ENCODE measurements at places on chromosomes 6 and 20.
A peak's percentile ranks its signal among the peaks of the same experiment; 100 is the strongest.

- no peak for DNase-seq
These were observed 121.1 kb downstream of the FOXA2 start for GRCh38 chr20:22462975-22463914.

GRCh38 chr20:17172836-17173516 is 53.9 kb upstream of the PCSK2 start:
- no peak for DNase-seq

- DNase-seq, result no peak
These were observed 20.5 kb downstream of the PERP start for GRCh38 chr6:138086573-138087196.

DNA sequence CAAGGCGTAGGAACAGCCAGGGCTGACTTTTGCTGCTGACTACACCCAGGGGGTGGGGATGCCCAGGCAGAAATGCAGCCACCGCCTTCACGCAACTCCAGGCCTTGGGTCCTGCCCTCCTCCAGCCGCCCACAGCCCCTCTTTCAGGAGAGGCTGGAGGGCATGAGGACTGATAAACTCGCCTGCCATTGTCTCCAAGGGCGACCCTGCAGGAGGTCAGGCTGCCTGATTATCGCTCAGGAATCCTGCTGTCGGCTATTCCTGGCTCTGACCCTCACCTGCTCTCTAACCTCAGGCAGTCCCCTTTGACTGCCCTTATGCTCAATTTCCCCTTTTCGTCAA is 62.0 kb upstream of the HDDC2 start:
- DNase-seq, result no peak

GRCh38 chr6:45801471-45802289 is 214.0 kb downstream of the CLIC5 start:
- no peak for DNase-seq

DNA sequence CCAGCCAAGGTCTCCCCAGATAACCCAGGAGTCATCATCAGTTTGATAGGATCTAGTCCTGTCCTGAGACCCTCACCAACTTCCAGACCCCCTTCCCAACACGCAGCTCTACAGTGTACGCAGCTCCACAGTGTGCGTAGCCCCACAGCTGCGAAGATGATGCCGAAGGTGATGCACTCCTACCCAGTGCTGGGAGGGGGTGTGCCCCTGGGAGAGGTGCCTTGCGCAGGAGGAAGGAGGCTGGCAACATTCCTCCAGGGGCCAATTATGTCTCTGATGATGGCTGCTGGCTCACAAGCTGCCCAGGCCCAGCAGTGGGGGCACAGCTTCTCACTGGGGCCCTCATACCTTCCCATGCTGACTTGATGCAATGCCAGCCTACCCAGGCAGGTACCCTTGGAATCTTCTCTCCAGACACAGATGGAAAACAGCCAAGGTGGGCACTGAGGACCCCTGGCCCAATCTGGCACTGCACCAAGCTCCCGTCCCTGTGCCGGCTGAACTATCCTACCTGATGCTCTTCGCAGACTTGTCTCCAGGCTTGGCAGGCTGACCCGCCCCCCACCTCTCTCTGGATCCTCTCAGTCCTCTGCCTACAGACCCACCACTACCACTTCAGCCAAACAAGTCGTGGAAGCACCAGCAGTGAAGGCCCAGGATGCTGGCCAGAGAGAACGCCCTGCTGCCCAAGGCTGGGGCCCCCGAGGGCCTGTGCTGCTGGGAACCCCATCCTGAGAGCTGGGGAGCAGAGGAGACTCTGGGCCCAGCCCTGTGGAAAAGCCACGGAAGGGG is 1.4 kb downstream of the ZNF512B start:
- no peak for DNase-seq

DNA sequence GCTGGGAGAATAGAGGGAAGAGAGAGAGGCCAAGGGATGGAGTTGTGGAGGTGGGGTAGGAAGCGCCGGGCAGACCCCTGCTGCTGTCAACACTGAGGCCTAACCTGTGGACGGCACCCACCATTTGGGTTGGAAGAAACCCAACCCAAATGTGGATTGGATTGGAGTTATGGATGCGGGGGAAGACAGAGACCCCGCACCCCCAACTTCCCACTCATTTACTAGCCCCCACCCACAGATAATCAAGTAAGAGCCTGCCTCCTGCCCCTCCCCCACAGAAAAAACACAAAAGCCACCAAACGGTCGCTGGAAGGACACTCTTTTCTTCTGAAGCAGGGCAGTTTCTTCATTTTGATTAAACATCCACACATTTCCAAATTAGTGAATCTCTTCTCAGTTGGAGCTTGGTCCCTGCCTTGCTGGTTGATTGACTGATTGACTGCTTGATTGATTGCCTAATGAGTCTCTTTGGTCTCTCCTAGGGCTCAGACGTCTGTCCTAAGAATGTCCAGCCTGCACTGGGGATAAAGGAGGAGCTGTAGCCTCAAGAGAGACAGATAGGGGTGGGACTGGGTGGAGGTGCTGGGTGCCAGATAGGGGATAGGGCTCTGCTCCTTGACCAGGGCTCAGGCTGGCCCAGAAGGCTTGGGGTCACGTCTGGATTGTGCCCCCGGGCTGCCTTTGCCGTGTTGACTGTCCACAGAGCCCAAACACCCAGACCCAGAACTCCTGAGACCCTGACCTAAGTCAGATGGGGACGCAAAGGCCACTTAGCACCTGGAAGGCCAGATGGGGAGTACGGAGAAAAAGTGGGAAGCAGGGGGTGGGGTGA is 74.9 kb upstream of the FOXP4 start:
- no peak for DNase-seq

GRCh38 chr20:13277663-13278295 is 56.7 kb downstream of the ISM1 start:
- DNase-seq, result no peak

DNA sequence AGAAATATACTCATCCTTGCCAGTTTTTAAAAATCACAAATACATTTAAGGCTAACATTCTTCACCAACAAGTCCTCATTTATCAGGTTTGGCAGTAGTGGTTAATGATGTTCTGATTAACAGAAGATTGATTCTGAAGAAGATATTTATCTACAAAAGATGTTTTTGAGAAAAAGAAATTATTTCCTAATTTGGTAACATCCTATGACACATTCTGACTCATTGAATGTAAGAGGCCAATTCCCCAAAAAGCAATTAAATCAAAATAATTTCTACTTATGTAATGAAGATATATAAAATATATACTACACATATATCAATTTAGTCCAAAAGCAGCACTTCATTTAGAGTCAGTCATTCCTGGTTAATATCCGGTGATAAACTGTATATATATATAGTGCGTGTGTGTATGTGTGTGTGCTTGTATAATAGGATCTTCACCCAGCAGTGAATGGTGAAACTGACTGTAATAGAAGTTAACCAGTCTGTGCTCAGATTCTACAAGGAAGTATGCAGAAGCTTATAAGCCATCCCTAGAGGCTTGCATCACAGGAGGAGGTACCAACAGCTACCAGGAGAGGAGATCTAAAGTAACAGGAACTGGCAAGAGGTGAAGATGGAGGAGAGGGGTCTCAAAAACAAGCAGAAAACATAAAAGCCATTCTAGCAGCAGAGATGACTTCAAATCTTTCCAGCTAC is 82.9 kb upstream of the MARCKS start:
- peak; percentile 72 for DNase-seq

- DNase-seq, result peak; percentile 60
These were observed 3.4 kb upstream of the BHLHE23 start for GRCh38 chr20:63009988-63010769.

GRCh38 chr6:135008072-135008940 is 46.3 kb downstream of the HBS1L start:
- no peak for DNase-seq

GRCh38 chr6:511488-512137 is 120.1 kb downstream of the IRF4 start:
- no peak for DNase-seq

DNA sequence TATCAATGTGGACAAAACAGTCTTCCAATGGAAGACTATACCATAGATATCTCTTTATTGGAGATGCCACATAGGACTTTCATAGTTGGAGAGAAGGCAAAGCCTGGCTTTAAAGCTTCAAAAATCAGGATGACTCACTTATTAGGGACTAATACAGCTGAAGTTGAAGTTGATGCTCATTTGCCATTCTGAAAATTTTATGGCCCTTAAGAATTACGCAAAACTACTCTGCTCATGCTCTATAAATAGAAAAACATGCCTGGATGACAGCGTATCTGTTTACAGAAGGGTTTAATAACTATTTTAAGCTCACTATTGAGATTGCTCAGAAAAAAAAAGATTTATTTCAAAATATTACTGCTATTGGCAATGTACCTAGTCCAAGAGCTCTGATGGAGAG is 155.5 kb upstream of the DST start:
- peak; percentile 39 for DNase-seq

DNA sequence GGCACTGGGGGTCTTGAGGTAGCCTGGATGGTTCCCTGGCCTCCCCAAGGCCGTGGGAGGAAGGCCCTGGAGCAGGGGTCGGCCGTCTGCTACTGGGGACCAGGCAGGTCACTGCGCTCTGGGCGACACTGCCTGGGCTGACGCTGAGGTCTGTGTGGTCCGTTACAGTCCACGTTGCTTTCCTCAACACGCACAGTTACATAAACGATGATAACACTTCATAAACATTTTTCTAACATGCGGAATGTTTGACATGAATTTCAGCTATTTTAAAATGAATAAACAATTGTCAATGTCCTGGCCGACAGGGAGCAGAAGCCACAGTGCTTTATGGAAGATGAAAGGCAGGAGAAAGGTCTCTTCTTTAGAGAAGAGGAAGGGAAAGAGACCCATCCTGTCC is 10.2 kb upstream of the RBBP8NL start:
- no peak for DNase-seq

DNA sequence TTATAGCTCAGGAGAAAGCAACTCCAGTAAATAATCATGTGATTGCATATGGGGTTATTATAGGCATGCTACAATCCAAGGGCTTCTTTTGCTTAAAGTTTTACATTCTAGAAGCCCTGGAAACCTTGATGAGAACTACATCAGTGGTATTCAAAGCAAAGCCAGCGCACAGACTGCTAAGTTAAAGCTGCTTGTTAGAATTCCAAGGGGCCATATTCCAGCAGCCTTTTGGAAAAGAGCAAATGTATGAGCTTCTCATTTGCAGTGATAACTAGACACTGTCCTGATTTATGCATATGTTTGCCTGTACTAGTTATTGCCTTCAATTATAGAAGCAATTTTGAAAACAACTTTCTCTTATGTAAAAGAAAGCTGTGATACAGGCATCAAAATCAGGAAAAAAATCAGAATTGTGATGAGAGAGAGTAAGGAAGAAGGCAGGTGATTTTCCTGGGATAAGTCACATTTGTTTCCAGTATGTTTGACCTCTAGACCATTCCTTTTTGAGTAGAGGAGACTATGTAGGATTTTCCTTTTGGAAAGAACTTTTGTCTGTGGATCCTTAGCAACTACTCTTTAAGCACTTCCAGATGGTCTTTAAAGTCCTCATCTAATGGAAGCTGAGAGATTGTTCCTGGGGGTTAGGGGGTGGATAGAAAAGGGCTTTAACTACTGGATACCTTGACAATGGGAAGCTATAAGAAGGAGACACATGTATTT is 159.2 kb downstream of the PLCB4 start:
- no peak for DNase-seq

GRCh38 chr6:2245877-2246863 is 765 bp upstream of the GMDS start:
- DNase-seq, result peak; percentile 60

DNA sequence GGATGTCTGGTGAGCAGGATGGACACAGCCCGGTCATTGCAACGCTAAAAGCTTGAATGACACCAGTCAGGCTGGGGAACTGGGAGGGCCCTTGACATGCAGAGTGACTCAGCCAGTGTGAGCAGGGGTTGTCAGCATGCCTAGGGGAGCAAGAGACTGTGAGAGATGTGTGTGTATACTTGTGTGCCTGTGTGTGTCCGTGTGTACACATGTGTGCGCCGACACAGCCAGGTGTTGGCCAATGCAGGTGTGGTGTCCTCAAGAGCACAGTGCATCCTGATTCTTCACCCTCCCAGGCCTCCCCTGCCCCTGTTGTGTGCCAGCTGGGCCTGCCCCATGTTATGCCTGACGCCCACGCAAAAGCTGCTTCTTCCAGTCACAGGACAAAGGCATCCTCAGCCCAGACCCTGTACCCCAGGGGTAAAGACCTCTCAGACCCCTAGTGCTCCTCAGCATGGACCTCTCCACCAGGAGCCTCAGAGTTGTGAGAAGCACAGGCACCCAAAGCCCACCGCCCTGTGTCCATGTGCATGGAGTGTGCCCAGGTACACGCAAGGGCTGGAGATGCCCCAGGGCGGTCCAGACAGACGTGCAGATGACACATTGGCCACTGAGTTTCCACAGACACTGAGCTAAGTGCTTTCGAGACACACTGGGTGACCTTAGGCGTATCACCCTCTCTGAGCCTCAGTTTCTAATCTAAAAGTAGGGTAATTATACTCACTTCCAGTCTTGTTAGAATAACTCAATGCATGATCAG is 16.6 kb downstream of the NRSN2 start:
- DNase-seq, result peak; percentile 69

DNA sequence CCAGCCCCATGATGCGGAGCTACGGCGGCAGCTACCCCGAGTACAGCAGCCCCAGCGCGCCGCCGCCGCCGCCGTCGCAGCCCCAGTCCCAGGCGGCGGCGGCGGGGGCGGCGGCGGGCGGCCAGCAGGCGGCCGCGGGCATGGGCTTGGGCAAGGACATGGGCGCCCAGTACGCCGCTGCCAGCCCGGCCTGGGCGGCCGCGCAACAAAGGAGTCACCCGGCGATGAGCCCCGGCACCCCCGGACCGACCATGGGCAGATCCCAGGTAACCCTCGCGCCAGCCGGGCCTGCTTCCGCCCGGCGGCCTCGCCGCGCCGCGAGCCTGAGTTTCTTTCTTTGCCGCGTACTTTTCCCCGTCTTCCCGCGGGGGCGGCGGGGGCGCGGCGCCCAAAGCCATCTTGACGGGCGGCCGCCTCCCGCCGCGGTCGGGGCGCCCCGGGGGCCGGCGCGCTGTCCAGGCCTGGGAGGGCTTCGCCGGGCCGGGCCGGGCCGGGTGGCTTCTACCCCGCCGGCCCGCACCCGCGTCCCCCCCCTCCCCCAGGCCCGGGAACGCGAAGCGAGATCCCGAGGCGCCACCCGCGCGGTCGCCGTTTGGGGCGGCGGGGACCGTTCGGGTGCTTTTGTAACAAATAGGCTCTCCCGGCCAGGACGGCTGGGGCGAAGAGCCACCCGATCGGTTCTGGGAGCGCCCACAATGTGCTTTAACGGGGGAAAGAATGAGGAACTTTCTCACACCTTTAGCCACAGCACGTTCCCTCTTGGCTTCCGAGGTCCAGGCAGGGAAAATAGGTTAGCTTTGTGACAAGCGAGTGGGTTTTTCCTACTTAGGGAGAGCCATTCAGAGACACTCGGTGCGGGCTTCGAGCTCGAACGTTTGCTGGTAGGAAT is 2.3 kb downstream of the ARID1B start:
- peak; percentile 84 for DNase-seq

GRCh38 chr20:62292108-62292507 is 10.7 kb upstream of the ADRM1 start:
- DNase-seq, result no peak

GRCh38 chr20:58623579-58624473 is 27.3 kb upstream of the STX16 start:
- no peak for DNase-seq

DNA sequence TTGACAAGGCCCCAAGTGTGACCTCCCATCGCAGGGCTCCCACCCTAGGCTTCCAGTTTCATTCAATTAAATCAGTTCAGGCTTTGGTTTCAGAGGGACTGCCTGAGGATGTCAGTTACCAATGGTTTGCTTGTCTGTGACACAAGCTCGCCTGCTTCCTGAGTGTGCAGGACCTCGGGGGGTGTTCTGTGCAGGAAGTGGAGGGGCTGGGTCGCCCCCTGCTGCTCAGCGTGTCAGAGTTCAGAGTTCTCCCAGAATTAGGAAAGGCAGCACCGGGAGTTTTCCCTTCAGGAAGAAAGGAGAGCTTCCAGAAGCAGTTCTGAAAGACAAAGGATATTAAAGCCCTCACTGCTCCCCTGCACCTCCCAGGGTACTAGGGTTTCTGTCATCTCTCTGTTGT is 50.8 kb upstream of the TGM3 start:
- DNase-seq, result no peak

Measured in suppressor macrophage treated with lipopolysaccharide for 1 hour (primary cell).